ENCODE measurements at places on chromosomes 3 and 15.

DNA sequence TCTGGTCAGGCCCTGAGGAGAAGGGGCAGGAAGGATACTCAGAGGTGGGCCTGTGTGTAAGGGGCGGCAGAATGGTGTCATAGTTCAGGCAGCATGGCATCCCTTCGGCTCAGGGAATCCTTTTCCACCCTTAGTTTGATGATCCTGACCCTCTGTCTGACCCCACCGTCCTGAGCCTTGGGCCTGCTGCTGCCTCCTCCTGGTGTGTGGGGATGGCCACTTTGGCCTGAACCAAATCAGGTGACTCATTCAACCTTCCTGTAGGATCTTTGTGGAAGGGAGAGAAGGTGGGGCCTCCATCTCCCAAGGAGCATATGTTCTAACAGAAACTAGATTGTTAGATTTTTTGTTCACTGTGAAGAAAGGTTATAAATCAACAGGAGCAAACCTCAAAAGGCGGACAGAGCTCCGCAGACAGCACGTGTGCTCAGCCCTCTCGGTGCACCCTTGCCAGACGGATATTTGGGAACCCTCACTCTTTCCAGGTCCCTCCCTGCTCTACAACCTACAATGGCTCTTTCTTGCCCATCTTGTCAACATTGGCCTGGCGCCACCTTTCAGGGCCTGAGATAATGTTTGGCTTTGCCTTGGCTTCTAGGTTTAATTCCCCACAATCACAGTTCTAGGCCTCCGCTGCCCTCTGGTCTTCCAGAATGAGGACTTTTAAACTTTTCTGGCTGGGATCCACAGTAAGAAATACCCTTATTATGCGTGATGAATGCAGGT, 21.7 kb downstream of the THSD4 start:
- DNase-seq, result no peak

GRCh38 chr3:150114873-150115540, 144.3 kb upstream of the PFN2 start:
- no peak for DNase-seq

- DNase-seq, result no peak
These were observed 1045.0 kb downstream of the FHIT start for GRCh38 chr3:60206206-60206605.

DNA sequence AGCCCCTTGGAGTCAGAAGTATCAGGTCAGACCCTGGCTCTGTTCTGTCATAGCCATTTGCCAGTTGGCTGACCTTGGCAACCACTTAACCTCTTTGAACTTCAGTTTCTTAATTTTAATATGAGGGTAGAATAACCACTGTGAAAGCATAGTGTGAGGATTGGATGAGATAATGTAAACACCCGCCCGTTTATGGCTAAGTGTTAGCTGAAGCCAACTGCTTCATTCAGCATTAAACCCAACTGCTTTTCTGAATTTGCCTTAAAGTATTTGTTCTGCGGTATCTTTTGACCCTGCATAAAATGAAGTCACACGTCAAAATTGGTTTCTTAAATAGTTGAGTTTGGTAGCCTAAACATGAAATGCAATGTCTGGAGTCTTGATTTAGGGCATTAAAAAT, 121.5 kb upstream of the ABHD17C start:
- no peak for DNase-seq

- DNase-seq, result no peak
These were observed 123.5 kb upstream of the GOLGA6L4 start for GRCh38 chr15:84112025-84112424.

DNA sequence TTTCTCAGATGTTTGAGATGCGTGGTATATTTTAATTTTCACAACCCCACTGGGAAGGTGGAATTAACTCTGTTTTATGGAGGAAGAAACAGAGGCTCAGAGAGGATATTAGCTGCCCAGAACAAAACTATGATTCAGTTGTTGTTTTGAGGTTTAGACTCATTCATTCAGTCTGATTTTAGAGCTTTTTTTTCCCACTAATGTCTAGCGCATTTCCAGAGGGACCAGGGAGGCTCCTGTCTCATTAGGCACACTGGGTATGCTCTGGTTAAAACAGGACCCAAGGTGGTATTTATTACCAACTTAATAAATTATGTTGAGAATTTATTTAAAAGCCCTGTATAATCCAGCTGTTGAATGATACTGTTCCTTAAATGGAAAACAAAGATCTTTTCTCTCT, 272.0 kb upstream of the RGMA start:
- DNase-seq, result no peak

All from stimulated activated CD4-positive, alpha-beta T cell treated with anti-CD3 and anti-CD28 coated beads, Interleukin-2, amount 100 ng/mL, for 4 hours (primary cell).